ENCODE measurements at places on chromosomes 4 and X.

DNA sequence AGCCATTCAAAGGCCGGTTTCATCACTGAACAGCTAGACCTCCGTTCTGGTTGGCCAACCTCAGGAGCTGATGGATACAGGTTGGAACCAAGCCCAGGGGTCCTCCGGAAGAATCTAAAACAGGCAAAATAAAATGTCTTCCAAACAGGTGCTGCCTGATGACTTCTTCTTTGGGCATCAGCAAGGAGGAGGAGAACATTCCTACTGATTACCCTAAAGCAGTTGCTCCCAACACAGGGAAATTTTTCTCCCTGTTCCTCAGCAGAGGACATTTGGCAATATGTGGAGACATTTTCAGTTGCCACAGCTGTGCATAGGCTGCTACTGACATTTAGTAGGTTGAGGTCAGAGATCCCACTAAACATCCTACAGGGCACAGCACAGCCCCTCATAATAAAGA lies 319.3 kb upstream of the PPARGC1A start:
- no peak for DNase-seq

GRCh38 chrX:40168480-40169011 lies 70.8 kb upstream of the BCOR start:
- no peak for DNase-seq

DNA sequence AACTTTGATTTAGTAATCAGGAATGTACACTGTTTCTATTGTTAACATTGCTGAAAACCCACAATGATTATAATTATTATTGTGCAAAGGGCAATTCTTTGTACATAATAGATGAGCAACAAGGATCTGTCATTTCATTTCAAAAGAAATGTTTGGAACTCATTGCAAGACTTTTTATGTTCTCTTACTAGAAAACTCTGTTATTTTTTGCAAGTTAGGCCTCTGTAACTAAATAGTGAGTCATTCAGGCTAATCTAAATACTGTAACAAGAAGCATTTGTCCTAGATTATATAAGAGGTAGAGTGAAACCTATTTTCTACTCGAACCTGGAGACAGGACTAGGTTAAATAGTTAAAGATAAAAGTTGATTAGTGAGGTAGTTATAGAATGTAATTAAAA lies 93.2 kb upstream of the FAM47B start:
- no peak for DNase-seq

DNA sequence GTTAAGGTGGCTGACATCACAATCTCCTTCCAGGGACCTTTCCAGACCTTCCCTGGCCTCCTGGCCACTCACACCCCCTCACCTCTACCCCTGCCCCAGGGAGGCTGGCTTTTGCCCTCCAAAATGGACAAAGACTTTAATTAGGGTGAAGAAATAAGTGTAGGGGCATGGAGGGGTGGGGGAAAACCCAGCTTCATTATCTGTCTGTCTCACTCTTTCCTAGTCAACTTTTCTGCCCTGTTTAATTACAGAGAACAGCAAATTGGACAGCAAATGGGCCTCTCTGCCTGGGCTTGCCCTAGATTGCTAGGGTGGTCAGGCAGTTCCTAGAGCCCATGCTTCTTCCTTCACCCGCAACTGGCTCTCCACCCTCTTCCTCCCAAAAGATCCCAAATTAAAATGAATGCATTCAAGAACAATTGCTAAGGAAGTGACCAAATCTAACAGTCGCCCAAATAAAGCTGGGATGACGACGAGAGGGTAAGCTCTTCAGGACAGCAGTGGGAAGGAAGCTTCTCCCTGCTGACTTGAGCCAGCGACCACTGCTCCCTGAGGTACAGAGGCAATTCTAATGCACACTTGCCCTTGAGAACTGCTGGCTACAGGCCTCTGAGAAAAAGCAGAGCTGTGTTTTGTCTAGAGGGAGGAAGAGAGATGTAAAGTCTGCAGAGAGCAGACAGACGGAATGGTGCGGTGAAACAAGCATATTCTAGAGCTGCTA lies 12.4 kb downstream of the RAI2 start:
- no peak for DNase-seq

DNA sequence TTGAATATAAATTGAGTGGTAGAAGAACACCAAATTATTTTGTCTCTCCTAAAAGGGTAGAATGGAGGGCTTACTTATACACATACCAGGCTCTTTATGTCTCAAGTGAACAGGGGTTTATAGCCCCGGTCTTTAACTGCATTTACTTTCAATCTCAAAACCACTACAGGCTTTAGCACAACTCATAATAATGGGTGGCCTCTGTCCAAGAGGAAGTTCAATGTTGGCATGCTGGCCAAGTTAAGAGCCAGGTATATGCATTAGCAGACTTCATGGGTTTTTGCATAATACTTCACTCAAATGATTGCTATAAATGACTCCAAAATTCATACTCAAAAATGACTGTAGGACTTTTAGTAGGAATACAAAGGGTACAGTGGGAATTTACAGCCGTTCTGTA lies 118.5 kb upstream of the OTUD4 start:
- no peak for DNase-seq

GRCh38 chr4:72410158-72410557 lies 158.9 kb downstream of the ADAMTS3 start:
- no peak for DNase-seq
